ENCODE measurements at places on chromosomes 16 and 17. TPM values are rescaled to one million over a fixed set of nuclear protein-coding genes. Genes with fewer than 3 reads are reported as not detected.
A peak's percentile ranks its signal among the peaks of the same experiment; 100 is the strongest.

DNA sequence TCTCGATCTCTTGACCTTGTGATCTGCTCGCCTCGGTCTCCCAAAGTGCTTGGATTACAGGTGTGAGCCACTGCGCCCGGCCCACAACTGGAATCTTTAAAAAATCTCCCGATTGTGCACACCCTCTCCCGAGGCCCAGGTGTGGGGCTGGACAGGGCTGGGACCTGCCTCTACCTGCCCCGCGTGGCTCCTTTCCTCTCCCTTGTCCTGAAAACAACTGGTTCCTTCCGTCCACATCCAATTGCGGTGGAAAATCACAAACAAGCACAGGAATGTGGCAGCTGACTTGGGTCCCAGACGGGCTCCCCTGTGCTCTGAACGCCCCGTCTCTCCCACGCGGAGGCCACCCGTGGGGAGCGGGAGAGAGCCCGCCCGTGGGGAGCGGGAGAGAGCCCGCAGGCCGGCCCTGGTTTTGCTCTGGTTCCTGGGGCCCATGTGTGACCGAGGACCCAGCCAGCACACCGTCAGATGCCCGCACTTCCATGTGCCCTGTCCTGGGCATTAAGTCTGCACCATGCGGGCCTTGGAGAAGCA, 3.0 kb upstream of the TMEM204 start:
- peak; percentile 80 for DNase-seq

- DNase-seq: peak; percentile 36
These were observed 64.4 kb downstream of the CRISPLD2 start for GRCh38 chr16:84884246-84884595.

Gene EPOP
- 1.2 TPM for total RNA-seq

Gene NUPR1
- total RNA-seq: 27.9 TPM

Gene OMG
- total RNA-seq: 0.88 TPM

- no peak for DNase-seq
These were observed 9.5 kb downstream of the SLC6A4 start for GRCh38 chr17:30225919-30226553.

DNA sequence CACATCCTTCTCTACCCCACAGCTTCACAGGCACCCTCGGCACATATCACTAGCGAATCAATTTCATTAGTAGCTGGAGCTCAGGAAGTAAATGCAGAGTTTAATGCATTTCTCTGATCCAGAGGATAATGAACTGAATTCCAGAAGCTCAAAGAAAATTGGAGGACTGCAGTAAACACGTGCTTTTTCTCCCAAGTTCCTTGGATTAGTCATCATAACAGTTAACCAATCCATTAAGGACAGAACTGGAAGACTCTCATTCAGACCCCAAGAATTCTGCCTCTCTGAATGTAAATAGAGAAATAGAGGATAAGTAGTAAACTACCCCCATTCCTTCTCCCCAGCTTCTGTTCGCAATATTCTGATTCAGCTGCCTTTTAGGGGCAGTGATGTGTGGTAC, 40.7 kb downstream of the DUSP14 start:
- no peak for DNase-seq

DNA sequence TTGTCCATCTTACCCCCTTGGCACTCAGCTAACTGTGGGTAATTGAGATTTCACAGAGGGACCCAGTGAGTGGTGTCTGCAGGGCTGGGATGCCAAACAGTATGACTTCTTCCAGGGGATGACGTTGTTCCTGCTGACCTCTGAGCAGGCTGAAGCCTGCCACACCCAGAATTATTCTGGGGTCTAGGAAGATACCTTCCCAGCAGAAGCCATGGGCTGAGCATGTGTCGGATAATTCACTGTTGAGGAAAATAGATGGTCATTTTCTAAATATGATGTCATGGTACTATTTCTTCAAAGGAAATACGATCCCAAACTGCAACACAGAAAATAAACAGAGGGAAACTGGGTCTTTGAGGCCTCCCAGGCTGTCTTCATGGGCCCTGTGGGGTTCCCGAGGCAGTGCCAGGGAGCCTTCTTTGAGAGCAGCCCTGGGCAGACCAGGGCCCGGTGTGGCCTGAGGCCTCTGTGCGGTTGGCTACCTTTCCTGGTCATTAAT, 17.4 kb downstream of the WNT9B start:
- peak; percentile 25 for DNase-seq

Gene PRR15L
- total RNA-seq: not detected

Gene ST6GALNAC1
- total RNA-seq: not detected

- peak; percentile 71 for DNase-seq
These were observed 56.5 kb downstream of the RNF213 start for GRCh38 chr17:80316927-80317705.

DNA sequence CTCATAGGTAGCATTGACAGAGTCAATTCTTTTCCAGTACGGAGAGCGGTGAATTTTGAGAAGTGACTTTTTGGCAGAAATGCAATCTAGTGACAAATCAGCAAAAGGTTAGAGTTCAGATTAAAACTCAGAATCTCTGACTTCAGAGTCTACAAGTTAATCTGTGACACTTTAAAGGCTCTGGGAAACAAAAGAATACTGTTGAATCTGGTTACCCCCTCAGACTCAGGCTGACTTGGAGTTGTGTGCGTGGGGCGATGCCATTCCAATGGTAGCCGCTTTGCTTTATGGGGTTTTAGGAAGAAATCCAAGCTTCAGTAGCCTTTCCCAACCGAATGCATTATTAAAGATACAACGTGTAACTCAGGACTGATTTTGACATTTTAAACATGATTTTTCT, 118.2 kb downstream of the CDH13 start:
- DNase-seq: no peak

- DNase-seq: no peak
These were observed 110.0 kb upstream of the PSMD7 start for GRCh38 chr16:74186561-74186971.

Gene DPEP1
- total RNA-seq: 0.29 TPM

Gene KRTAP1-1
- 2.4 TPM for total RNA-seq

- no peak for DNase-seq
These were observed 101.2 kb upstream of the GNAO1 start for GRCh38 chr16:56090076-56090475.

- DNase-seq: peak; percentile 87
These were observed 20.5 kb downstream of the EFTUD2 start for GRCh38 chr17:44878627-44879221.
